ENCODE measurements at places on chromosomes 2 and 18. TPM values are rescaled to one million over a fixed set of nuclear protein-coding genes. Genes with fewer than 3 reads are reported as not detected.

Gene ZSCAN30
- 6.1 TPM for total RNA-seq

Gene CENPA
- 0.63 TPM for total RNA-seq

Gene COL4A4
- 0.21 TPM for total RNA-seq

Gene NTSR2
- not detected for total RNA-seq

Gene ARL6IP6
- total RNA-seq: 19.4 TPM

Gene EMX1
- total RNA-seq: not detected

Gene SPC25
- total RNA-seq: 1.3 TPM

Data from mononuclear cell (primary cell).